Pancreas (tissue), 10 donors: ENCODE measurements at places on chromosomes 2 and 18. TPM values are rescaled to one million over a fixed set of nuclear protein-coding genes. Genes with fewer than 3 reads are reported as not detected.
A peak's percentile ranks its signal among the peaks of the same experiment; 100 is the strongest.

DNA sequence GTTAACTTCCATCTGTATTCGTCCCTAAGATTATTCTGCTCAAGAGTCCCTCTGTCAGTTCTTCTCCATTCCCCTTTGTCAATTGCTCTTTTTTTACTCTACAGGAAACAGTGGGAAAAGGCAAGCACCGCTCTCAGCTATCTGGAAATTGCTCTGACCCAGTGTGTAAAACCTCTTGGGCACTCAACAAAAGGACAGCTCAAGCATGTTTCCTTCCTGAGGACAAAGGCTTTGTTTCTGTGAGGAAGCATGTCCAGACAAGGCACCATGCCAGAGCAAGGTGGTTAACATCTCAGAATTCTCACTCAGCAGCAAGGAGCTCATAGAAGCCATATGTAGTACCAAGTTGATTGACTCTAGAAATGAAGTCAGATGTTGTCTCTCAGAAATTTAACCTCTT, 735.6 kb downstream of the TSN start:
- no peak overlapping the region for H3K27ac ChIP-seq
- H3K4me1 ChIP-seq = no peaks in the 10 kb centered on the region
- H3K36me3 ChIP-seq = no peaks in the 10 kb centered on the region
- no peaks in the 10 kb centered on the region for H3K27me3 ChIP-seq
- no peak overlapping the region for H3K4me3 ChIP-seq

- no peak overlapping the region for H3K27ac ChIP-seq
- no peaks in the 10 kb centered on the region for H3K36me3 ChIP-seq
- H3K27me3 ChIP-seq = no peaks in the 10 kb centered on the region
- H3K4me3 ChIP-seq = no peak overlapping the region
- no peaks in the 10 kb centered on the region for H3K4me1 ChIP-seq
- DNase-seq = no peak
Observed at GRCh38 chr2:71800106-71800809, 346.9 kb downstream of the DYSF start.

GRCh38 chr2:10072656-10073480, 7.3 kb downstream of the CYS1 start:
- H3K36me3 ChIP-seq = no peaks in the 10 kb centered on the region
- H3K4me1 ChIP-seq = no peaks in the 10 kb centered on the region
- no peak overlapping the region for H3K4me3 ChIP-seq
- no peaks in the 10 kb centered on the region for H3K27me3 ChIP-seq
- DNase-seq = peak; percentile 83
- H3K27ac ChIP-seq = no peak overlapping the region

GRCh38 chr18:57943723-57944122, 100.3 kb upstream of the NEDD4L start:
- no peaks in the 10 kb centered on the region for H3K27me3 ChIP-seq
- no peak for DNase-seq
- no peak overlapping the region for H3K4me3 ChIP-seq

DNA sequence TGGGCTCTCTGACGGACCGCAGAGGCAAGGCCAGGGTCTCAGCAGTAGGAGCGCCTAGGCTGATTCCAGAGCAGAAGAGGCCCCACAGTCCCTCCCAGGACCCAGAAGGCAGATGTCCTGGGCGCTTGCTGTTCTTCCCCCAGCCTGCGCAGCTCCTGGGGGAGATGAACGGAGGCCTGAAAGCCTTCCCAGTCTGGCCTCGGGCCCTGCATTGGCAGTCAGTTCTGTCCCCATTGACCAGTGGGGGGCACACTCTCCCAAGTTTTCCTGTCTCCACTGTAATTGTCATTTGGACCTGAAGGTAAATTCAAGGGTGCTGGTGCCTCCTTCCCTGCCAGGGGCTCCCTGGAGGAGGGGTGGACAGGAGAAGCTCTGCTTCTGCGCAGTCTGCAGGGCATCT, 345.7 kb downstream of the CYP26B1 start:
- H3K4me3 ChIP-seq = no peak overlapping the region
- peak; percentile 24 for DNase-seq
- H3K4me1 ChIP-seq = no peaks in the 10 kb centered on the region
- H3K27me3 ChIP-seq = no peaks in the 10 kb centered on the region
- no peaks in the 10 kb centered on the region for H3K36me3 ChIP-seq
- no peak overlapping the region for H3K27ac ChIP-seq

GRCh38 chr2:44086629-44087028, 82.0 kb upstream of the PPM1B start:
- no peak for DNase-seq
- H3K27ac ChIP-seq = no peak overlapping the region
- H3K4me1 ChIP-seq = peaks cover 5% of the 10 kb centered on the region
- no peaks in the 10 kb centered on the region for H3K27me3 ChIP-seq

DNA sequence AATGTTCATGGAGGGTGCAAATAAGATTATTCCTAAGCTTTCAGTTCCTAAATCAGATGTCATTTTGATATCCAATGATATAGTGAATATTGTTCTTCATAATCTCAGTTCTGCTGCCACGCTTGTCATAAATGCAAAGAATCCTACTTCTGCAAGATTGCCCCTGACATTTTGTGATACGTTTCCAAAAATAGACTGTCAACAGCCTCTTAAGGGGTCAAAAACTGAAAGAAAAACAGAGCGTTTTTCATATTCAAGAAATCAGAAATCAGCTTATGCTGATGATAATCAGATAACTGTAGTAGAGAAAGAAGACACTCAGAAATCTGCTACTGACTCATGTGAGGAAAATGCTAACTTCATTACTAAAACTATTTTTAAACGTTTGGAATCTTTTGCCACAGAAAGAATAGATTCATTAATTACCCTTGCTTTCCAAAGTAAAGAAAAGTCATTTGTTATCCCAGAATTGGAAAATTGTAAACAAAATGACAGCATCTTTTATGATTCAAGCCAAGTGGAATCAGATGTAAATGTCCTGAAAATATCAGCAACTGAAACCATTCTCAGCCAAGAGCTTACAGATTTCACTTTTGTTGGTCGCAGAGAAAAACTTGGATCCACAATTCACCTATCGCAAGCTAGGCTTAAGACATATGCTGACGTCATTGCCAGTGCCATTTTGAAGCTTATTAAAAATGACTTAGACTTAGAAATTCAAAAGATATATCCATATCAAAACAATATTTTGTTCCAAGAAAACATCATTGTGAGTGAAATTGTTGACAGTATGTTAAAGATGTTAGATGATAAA, 55.1 kb downstream of the FSIP2 start:
- DNase-seq = no peak
- H3K4me3 ChIP-seq = no peak overlapping the region
- H3K4me1 ChIP-seq = no peaks in the 10 kb centered on the region
- no peak overlapping the region for H3K27ac ChIP-seq
- H3K27me3 ChIP-seq = no peaks in the 10 kb centered on the region

GRCh38 chr2:120546048-120546864, 189.4 kb upstream of the GLI2 start:
- DNase-seq = no peak
- no peaks in the 10 kb centered on the region for H3K27me3 ChIP-seq
- H3K4me1 ChIP-seq = peaks cover 15% of the 10 kb centered on the region
- H3K36me3 ChIP-seq = no peaks in the 10 kb centered on the region
- H3K27ac ChIP-seq = no peak overlapping the region

DNA sequence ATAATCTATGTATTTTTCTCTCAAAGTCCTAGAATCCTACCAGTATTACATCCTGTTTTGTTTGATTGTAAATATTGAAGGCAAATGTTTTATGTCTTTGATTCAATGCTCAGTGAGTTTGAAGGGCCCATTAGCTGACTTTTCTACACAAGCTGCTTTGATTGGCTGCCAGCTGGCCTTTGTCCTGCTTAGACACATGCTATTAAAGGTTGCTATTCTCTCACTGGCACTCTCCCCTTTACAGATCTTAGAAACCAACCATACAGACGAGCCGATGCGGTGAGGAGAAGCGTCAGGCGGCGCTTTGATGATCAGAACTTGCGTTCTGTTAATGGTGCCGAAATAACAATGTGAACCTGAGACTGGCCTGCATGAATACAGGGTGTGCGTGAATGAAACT, 69.7 kb downstream of the PRPF40A start:
- H3K27ac ChIP-seq = no peak overlapping the region
- H3K36me3 ChIP-seq = no peaks in the 10 kb centered on the region
- no peak overlapping the region for H3K4me3 ChIP-seq
- H3K27me3 ChIP-seq = no peaks in the 10 kb centered on the region
- peaks cover 16% of the 10 kb centered on the region for H3K4me1 ChIP-seq

GRCh38 chr2:16750175-16750924, 84.7 kb upstream of the CYRIA start:
- no peaks in the 10 kb centered on the region for H3K27me3 ChIP-seq
- DNase-seq = no peak
- no peaks in the 10 kb centered on the region for H3K4me1 ChIP-seq
- H3K27ac ChIP-seq = no peak overlapping the region
- H3K4me3 ChIP-seq = no peak overlapping the region

GRCh38 chr2:176656038-176656775, 387.0 kb downstream of the MTX2 start:
- no peak overlapping the region for H3K4me3 ChIP-seq
- no peaks in the 10 kb centered on the region for H3K4me1 ChIP-seq
- H3K27ac ChIP-seq = no peak overlapping the region
- no peaks in the 10 kb centered on the region for H3K36me3 ChIP-seq
- H3K27me3 ChIP-seq = peaks cover 3% of the 10 kb centered on the region

DNA sequence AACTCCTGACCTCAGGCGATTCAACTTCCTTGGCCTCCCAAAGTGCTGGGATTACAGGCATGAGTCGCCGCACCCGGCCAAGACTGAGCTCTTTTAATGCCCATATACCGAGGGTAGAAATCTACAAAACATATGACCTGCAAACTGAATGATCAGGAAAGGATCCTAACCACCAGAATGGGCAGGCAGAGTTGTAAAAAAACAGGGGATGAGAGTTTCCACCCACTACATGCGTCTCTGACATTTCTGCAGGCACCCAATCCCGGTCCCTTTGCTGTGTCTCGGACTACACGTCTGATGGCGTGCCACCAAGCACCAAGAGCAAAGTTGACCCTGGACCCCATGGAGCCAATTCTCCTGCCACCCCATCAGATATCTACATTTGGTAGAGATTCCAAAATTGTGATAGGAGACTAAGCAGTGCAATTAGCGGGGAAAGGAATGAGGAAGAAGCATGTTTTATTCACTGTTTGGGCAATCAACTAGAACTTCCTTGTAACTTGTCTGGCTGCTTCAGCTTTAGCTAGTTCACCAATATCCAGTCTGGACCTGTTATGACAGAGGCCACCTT, 74.1 kb downstream of the ATP8B1 start:
- H3K4me1 ChIP-seq = no peaks in the 10 kb centered on the region
- H3K27ac ChIP-seq = peak overlapping the region; percentile 10
- DNase-seq = no peak
- no peaks in the 10 kb centered on the region for H3K27me3 ChIP-seq

- H3K27ac ChIP-seq = no peak overlapping the region
- DNase-seq = no peak
- H3K27me3 ChIP-seq = no peaks in the 10 kb centered on the region
- H3K4me3 ChIP-seq = no peak overlapping the region
- H3K4me1 ChIP-seq = no peaks in the 10 kb centered on the region
- no peaks in the 10 kb centered on the region for H3K36me3 ChIP-seq
Observed at GRCh38 chr2:20173064-20173463, 51.9 kb downstream of the SDC1 start.

GRCh38 chr2:156896294-156896693, 361.2 kb upstream of the GALNT5 start:
- no peaks in the 10 kb centered on the region for H3K36me3 ChIP-seq
- H3K27me3 ChIP-seq = no peaks in the 10 kb centered on the region
- DNase-seq = no peak
- H3K4me3 ChIP-seq = no peak overlapping the region
- no peak overlapping the region for H3K27ac ChIP-seq
- no peaks in the 10 kb centered on the region for H3K4me1 ChIP-seq

GRCh38 chr2:121245120-121245820, 39.7 kb downstream of the TFCP2L1 start:
- no peaks in the 10 kb centered on the region for H3K27me3 ChIP-seq
- H3K36me3 ChIP-seq = no peaks in the 10 kb centered on the region
- DNase-seq = no peak
- H3K27ac ChIP-seq = no peak overlapping the region
- H3K4me1 ChIP-seq = no peaks in the 10 kb centered on the region
- no peak overlapping the region for H3K4me3 ChIP-seq

- no peak overlapping the region for H3K4me3 ChIP-seq
- H3K27ac ChIP-seq = no peak overlapping the region
- H3K36me3 ChIP-seq = no peaks in the 10 kb centered on the region
- H3K27me3 ChIP-seq = no peaks in the 10 kb centered on the region
- no peaks in the 10 kb centered on the region for H3K4me1 ChIP-seq
Observed at GRCh38 chr2:179247318-179248023, 17.2 kb downstream of the SESTD1 start.

GRCh38 chr2:239802185-239802649, 222.9 kb downstream of the NDUFA10 start:
- H3K27ac ChIP-seq = no peak overlapping the region
- no peak for DNase-seq
- H3K36me3 ChIP-seq = no peaks in the 10 kb centered on the region
- no peaks in the 10 kb centered on the region for H3K27me3 ChIP-seq
- H3K4me1 ChIP-seq = no peaks in the 10 kb centered on the region

DNA sequence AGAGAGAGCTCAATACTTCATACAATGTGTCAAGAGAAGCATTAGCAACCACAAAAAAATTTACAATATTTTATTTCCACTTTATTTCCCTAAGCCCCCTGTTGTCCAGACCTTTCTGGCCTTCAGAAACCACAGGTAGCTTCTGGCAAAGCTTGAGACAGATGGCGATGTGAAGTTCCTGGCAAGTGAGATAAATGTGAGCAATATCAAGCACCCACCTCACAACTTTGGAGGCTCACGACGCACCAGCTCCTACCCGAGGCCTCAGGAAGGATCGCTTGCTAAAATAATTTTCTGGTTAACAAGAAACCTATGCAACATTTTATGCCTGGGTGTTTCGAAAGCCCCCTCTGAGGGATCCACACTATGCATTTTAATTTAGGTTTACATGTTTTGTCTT, 158.1 kb upstream of the CHAC2 start:
- no peak for DNase-seq
- H3K27ac ChIP-seq = no peak overlapping the region
- H3K4me1 ChIP-seq = no peaks in the 10 kb centered on the region
- H3K36me3 ChIP-seq = no peaks in the 10 kb centered on the region

DNA sequence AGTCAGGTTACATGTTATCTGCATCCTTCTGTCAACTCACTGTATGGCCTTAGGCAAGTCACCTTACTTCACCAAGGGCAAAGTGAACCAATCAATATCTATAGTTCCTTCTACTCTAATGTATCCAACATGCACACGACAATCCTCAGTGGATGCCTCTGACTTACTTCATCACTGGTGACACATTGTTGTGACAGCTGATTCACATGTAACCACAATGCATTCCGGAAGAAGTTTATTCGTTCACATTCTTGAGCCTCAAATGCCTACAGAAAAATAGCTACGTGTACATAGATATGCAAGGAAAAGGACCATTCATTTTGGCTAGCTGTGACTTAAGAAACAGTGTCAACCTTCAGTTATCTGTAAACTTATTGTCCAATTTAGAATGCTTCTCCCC, 26.3 kb upstream of the EPG5 start:
- no peak overlapping the region for H3K27ac ChIP-seq
- no peaks in the 10 kb centered on the region for H3K4me1 ChIP-seq
- H3K36me3 ChIP-seq = no peaks in the 10 kb centered on the region
- no peak for DNase-seq

- H3K4me1 ChIP-seq = no peaks in the 10 kb centered on the region
- no peaks in the 10 kb centered on the region for H3K36me3 ChIP-seq
- H3K27me3 ChIP-seq = no peaks in the 10 kb centered on the region
- DNase-seq = no peak
- no peak overlapping the region for H3K4me3 ChIP-seq
Observed at GRCh38 chr2:105573490-105573889, 171.2 kb upstream of the NCK2 start.

AGFG1 gene
- 29.6 TPM for total RNA-seq

DPP4 gene
- total RNA-seq = 2.3 TPM

TBR1 gene
- not detected for total RNA-seq

IL36RN gene
- total RNA-seq = not detected

L3MBTL4 gene
- 6.1 TPM for total RNA-seq

PKP4 gene
- 24.3 TPM for total RNA-seq

IL36A gene
- not detected for total RNA-seq

IL18R1 gene
- total RNA-seq = 1.1 TPM

SETBP1 gene
- 24.0 TPM for total RNA-seq

ALPG gene
- total RNA-seq = not detected

SLC5A7 gene
- not detected for total RNA-seq
